ENCODE measurements at places on chromosomes 1 and 21.

DNA sequence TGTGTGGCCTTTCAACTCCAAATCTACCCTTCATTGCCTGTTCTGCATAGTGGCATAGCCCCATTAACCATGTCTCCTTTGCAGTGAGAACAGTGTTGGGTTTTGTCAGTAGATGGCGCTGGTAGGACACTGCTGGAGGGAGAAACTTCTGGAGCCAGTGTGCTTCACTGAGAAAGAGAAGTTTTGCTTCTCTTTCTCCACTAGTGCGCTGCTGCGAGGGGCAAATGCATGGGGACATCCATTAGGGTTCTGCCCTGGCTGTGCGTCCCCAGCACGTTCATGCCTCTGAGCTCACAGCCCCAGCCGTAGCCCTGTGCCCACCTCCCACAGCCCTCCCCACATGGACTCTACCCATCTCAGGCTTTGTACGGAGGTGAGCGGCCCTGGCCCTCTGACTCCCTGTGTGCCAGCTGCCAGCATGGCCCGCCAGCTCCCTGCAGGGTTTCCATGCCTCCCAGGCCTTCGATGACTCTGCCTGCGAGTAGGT lies 53.1 kb downstream of the RIMS3 start:
- peak; percentile 72 for DNase-seq

DNA sequence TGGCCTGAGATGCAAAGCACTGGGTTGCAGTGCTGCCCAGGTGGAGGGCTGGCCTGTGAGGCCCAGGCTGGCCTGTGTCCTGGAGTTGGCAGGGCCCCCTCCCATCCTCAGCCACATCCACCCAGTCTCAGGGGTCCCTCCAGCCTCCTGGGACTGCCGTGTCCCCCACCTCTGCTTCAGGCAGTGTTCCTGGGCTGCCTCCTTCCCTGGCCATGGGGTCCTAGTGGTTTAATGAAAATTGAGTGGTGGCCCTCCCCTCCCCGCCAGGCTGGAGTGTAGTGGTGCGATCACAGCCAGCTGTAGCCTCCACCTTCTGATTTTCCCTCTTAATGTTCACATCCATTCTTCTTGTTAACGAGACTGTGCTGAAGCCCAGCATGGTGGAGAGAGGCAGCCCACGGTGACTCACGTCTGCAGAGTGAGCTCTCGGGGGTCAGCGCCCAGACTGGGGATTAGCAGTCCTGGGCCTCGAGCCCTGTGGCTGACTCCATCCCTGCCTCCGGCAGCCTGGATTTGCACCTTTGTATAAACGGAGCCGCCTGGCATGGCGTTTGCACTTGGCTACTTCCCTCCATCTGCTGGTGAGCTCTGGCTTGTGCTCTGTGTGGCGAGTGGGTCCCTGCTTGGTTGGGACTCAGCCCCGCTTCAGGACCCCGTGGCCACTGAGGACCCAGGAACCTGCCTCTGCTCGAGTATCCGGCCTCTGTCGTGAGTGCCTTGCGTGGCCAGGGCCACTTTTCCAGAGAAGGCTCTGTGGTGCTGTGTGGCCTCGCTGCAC lies 6.9 kb downstream of the MIB2 start:
- no peak for DNase-seq

DNA sequence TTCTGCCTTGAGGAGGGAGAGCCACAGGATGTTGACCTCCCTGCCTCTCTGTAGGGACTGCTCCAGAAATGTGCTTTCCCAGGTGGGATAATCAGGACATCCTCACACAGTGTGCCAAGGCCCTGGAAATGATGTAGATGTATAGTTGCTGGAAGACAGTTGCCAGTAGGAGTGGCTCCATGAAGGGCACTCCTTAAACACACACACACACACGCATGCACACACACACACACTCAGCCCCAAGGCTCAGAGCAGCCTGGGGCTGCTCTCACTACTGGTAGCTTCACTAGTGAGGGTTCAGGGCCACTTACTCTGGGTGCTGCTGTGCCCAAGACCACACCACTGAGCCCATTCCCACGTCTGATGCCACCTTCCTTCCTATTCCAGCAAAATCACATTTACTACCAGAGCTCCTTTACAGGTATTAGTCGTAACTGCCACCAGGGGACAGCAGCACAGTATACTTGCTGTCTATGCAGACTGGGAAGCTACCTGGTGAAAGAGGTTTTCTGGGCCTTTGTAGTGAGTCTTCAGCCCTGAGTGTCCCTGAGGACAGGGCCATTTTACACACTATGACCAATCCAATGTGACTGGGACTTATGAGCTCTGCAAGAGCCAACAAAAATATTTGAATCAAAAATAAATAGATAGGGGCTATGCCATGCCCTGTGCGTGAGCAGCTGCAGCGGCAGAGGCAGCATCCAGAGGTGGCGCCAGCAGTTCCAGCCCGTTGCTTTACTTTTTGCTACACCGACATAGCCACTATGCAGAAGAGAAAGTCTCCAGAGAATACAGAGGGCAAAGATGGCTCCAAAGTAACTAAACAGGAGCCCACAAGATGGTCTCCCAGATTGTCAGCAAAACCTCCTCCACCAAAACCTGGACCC lies 15.0 kb downstream of the CRNN start:
- peak; percentile 9 for DNase-seq

GRCh38 chr1:3712573-3713535 lies 39.4 kb upstream of the CCDC27 start:
- no peak for DNase-seq

- DNase-seq, result no peak
Measured at GRCh38 chr1:168344517-168344916, 63.8 kb downstream of the TBX19 start.

GRCh38 chr1:232973652-232974611 lies 23.5 kb downstream of the NTPCR start:
- no peak for DNase-seq

GRCh38 chr1:171247501-171247900 lies 793 bp upstream of the FMO1 start:
- no peak for DNase-seq

DNA sequence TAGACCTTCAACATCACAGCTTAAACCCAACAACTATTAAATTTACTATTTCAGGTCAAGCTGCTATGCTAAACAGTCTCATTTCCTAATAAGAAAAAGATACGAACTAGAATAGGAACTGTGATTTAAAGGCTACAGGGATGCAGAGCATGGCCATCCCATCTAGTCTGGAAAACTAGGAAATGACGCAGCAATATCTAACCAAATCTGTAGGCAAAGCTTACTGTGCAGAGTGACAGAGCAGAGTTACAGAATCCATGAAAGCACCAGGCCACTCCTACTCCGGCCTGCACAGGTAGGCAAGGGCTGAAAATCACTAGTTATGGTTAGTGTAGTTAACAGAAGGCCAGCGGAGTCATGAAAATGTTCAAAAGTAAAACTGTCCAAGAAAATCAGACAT lies 2.1 kb downstream of the HLCS start:
- no peak for DNase-seq

DNA sequence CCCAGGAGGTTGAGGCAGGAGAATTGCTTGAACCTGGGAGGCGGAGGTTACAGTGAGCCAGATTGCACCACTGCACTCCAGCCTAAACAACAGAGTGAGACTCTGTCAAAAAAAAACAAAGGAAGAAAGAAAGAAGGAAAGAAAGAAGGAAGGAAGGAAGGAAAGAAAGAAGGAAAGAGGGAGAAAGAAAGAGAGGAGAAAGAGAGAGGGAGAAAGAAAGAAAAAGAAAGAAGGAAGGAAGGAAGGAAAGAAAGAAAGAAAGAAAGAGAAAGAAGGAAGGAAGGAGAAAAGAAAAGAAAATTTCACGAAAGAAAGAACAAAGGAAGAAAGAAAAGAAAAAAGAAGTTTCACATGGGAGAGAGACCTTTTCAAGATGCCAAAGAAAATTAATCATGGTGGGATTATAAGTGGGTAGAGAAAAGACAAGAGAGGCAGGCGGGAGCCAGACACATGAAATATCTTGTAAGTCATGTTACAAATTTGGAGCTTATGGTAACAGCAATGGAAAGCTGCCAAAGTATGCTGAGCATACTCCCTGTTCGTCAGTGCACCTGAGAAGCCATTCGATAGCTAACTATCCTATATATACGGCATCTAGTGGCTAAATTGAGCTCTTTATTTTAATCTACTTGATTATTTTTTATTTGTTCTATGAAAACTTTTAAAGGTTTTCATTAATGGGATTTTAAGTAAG lies 41.3 kb upstream of the TNFSF4 start:
- DNase-seq, result no peak

GRCh38 chr1:227734546-227734855 lies 601 bp downstream of the JMJD4 start:
- DNase-seq, result no peak

- peak; percentile 31 for DNase-seq
Measured at GRCh38 chr1:208988811-208989222, 594.7 kb upstream of the CAMK1G start.

DNA sequence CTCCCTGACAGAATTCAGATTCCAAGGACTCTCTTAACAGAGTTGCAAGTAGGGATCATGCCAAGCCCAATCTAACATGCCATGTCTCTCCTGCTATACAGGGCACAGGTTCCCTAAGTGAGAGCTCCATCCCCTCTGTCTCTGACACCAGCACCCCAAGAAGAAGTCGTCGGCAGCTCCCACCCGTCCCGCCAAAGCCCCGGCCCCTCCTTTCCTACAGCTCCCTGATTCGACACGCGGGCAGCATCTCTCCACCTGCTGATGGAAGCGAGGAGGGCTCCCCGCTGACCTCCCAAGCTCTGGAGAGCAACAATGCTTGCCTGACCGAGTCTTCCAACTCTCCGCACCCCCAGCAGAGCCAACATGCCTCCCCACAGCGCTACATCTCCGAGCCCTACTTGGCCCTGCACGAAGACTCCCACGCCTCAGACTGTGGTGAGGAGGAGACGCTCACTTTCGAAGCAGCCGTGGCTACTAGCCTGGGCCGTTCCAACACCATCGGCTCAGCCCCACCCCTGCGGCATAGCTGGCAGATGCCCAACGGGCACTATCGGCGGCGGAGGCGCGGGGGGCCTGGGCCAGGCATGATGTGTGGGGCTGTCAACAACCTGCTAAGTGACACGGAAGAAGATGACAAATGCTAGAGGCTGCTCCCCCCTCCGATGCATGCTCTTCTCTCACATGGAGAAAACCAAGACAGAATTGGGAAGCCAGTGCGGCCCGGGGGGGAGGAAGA lies 263.2 kb downstream of the ZNF648 start:
- DNase-seq, result no peak

DNA sequence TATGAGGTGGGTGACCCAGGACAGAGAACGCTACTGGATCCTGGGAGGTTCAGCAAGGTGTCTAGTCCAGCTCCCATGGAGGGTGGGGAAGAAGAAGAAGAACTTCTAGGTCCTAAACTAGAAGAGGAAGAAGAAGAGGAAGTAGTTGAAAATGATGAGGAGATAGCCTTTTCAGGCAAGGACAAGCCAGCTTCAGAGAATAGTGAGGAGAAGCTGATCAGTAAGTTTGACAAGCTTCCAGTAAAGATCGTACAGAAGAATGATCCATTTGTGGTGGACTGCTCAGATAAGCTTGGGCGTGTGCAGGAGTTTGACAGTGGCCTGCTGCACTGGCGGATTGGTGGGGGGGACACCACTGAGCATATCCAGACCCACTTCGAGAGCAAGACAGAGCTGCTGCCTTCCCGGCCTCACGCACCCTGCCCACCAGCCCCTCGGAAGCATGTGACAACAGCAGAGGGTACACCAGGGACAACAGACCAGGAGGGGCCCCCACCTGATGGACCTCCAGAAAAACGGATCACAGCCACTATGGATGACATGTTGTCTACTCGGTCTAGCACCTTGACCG lies 8.6 kb upstream of the PIGV start:
- DNase-seq, result no peak

DNA sequence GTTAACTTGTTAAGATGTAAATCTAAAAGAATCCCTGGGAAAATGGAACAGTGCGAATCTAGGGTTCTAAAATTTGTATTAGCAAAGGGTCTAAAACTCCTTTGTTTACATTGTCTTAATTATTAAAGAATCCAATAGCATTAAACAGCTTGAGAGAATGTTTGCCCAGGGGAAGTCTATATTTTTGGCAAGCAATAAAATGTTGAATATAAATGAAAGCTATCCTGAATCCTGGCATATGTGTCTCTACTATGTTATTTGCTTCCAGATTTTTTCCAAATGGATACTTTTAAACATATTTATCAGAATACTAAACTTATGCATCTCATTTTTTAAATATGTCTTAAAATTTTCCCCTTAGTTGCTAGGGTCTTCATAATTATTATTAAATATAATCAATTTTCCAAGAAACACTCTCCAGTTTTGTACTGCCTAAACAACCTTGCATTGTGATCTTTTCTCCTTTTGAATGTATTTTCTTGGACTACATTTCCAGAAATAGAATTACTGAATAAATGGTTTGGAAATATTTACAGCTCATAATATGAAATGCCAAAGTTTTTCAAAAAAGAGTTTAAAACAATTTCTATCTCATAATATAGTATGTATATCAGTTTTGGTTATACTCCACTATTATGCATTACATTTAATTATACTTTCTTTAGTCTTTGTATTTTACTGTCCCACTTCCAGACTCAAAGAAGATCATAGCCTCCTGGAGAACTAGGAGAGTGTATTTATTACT lies 304.8 kb downstream of the USP25 start:
- no peak for DNase-seq

- peak; percentile 63 for DNase-seq
Measured at GRCh38 chr1:201559679-201560162, 20.8 kb downstream of the NAV1 start.

DNA sequence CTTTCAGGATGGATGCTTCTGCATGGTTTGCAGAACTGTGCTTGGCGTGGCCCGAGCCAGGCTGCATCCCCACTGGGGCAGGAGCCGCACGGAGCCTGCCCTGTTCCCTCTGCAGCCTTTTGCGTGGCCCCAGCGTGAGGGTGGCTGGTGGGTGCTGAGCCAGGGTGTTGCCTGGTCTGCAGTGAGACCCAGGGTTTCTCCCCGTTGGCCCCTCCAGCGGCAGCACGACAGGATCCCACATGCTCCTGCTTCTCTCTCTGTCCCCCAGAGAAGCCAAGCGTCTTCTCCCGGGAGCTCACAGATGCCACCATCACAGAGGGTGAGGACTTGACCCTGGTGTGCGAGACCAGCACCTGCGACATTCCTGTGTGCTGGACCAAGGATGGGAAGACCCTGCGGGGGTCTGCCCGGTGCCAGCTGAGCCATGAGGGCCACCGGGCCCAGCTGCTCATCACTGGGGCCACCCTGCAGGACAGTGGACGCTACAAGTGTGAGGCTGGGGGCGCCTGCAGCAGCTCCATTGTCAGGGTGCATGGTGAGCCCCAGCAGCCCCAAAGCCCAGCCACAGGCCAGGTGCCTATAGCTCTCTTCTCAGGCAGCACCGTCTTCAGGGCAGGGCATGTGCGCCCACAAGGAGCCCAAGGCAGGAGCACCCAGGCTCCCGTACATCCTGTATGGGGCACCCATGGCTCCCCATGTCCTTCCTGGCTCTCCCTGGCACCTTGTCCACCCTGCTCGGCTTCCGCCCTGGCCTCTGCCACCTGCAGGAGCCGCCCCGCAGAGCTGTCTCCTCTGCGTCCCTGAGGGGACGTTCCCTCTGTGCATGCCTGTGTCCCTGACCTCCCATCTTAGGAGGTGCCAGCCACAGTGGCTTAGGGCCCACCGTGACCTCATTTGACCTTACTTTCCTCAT lies 78.9 kb downstream of the OBSCN start:
- DNase-seq, result no peak

- no peak for DNase-seq
Measured at GRCh38 chr1:110556471-110556807, 37.5 kb upstream of the KCNA10 start.

Data from CD4-positive, alpha-beta T cell treated with Interleukin-6 at 100 ng/mL for 8 hours (primary cell).